ENCODE measurements at places on chromosomes 11 and 22.
A peak's percentile ranks its signal among the peaks of the same experiment; 100 is the strongest.

DNA sequence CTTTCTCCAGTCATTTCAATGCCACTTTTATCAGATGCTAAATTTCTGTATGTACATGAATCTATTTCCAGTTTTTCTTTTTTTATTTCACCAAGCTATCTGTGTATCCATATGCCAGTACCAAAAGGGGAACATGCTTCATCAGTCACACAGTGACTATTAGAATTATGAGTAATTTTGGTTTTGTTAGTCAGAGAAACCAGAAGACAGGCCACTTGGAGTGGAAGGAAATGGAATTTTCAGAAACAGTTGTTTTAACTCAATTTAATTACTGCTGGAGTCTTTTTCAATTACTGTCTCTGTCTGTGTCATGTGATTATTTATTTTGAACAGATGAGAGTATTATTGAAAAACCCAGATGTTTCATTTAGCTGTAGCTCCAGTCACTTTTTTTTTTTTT, 84.6 kb upstream of the ANO3 start:
- no peak for DNase-seq

GRCh38 chr11:15186146-15186545, 71.4 kb downstream of the INSC start:
- no peak for DNase-seq

DNA sequence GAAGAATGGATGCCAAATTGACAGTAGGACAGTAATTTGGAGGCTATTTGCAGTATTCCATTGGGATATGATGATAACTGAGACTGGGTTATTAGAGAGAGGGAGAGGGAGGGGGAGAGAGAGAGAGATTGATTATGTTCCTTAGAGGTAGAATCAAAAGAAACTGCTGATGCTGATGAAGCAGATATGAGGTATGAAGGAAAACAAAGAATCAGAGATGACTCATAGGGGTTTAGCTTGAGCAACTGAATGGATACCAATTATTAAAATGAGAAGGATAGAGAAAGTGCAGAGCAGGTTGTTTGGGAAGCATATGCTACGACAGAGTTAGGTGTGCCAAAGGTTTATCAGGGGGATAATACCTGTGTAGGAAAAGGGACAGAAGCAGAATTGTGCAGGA, 12.8 kb upstream of the NUCB2 start:
- DNase-seq = no peak

DNA sequence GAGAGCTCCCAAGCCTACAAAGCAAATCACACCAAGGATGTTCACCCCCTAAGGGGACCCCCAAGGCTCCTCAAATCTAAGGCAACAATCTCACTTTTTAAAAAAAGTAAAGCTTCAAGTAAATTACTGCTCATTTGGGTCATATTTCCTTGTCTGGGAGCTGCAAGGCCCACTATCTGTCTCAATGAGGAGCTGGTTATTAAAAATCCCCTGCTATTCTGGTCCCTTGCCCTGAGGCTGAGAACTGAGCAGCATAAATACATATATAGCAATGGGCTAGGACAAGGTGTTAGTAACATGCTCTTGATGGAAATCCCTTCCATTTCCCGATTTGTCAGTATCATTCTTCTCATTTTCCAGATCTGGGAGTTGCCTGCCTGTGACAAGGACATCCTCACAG, 119.2 kb downstream of the ETS1 start:
- DNase-seq = no peak

DNA sequence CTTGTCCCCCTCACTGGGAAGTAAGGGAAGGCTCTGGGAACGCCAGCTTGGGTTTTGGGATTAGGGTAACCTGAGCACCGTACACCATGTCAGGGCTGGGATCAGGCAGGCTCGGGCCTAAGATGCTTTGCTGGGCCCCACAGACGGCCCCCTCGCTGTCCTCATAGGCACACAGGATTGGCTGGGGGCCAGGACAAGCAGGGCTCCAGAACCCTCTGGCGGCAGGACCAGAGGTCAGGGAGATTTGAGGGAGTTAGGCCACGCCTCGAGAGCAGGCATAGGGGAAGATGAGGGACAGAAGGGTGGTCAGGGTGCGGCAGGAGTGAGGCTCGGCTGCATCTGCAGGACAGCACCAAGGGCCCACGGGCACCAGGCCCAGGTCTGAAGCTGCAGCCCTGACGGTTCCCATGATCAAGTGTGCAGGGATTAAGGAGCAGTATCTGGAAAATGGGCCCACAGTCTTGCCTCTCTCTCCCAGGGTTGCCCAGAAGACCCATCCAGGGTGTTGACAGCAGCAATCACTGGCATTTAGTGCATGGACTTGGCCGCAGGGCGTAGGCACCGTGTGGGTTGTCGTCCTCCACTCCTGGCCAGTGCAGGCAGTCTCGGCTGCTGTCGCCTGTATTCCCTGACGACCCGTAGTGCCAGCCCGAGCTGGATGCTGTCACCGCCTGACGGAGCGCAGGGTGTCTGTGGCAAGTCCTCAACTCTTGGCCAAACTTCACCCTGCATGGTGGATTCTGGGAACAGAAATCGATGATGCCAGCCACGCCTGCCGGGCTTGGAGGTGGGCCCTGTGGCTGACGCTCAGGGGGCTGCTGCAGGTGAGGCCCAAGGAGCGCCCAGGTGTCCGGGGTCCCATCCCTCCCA, 15.7 kb upstream of the GNB1L start:
- DNase-seq = no peak

GRCh38 chr11:5524756-5525155, 8.3 kb upstream of the UBQLNL start:
- DNase-seq = no peak

- no peak for DNase-seq
Measured at GRCh38 chr11:73226297-73227006, 8.4 kb downstream of the P2RY2 start.

DNA sequence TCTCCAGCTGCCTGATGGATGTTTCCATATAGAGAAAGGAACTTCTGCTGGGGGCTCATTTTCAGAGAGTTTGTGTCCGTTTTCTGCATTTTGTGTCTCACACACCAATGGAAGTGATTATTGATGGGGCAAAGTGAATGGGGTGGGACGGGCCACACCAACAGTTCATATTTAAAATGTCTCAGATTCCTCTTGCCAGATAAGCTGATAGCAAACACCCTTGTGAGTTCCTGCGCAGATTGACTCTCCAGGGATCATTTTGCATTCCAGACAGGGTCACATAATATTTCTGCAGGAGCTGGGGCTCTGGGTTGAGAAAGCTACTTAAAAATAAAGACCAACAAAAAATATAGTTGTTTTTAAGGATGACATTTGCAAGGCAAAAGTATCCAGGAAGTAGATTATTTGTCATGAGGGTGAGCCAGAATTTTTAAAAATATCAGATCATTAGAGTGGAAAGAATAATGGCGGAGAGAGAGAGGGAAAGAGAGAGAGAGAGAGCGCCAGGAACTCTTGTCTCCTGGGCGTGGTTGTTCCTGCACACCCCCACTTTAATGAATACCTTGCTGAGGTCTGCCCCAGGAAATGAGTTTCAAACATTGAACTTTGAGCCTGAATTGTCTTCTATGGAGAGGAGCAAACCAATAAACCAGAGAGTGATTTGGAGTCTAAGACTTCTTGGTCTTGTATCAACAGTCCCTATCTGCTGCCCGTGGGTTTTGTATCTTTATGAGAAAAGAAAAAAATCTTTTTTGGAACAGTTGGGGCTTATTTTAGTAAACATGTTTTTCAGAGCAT, 33.3 kb downstream of the MICAL2 start:
- DNase-seq = peak; percentile 16

GRCh38 chr11:19561011-19561410, 151.6 kb upstream of the NAV2 start:
- DNase-seq = no peak

DNA sequence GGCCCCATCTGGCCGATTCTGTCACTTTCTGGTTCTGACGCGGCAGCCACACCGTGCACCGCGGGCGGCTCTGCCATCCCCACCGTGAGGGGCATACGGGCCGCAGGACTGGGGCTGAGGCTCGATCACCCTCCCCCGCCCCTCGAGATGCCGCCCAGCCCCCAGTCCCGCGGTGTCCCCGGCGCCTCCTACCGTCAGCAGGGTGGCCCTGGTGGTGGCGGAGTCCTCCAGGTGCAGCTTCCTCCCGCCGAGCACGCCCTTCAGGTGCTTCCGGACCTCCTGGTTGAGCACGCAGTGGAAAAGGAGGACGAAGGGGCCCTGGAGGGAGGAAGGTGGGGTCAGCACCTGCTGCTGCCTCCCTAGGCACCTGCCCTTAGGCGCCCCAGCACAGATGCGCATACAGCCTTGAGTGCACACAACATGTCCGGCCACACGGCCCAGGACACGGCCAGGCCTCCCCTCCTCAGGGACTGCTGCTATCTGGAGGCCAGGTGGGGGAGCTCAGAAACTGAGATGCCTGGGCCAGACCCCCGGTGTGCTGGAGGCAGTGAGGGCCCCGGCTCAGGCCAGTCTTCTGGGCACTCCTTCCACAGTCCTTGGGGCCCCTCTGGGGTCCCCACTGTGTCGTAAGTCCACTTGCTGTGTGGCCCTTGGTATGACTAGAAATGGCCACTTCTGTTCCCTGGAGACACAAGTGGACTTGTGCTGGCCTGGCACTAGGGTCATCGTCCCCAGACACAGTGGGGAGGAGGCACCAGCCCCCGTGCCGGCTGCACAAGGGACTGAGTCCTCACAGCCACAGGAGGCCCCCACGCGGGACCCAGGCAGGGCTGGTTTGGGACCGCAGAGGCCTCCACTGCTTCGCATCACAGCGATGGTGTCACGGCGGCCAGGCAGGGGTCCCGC, 31.5 kb downstream of the TRMU start:
- DNase-seq = no peak

GRCh38 chr11:66478729-66479393, 1.4 kb upstream of the DPP3 start:
- DNase-seq = peak; percentile 39

DNA sequence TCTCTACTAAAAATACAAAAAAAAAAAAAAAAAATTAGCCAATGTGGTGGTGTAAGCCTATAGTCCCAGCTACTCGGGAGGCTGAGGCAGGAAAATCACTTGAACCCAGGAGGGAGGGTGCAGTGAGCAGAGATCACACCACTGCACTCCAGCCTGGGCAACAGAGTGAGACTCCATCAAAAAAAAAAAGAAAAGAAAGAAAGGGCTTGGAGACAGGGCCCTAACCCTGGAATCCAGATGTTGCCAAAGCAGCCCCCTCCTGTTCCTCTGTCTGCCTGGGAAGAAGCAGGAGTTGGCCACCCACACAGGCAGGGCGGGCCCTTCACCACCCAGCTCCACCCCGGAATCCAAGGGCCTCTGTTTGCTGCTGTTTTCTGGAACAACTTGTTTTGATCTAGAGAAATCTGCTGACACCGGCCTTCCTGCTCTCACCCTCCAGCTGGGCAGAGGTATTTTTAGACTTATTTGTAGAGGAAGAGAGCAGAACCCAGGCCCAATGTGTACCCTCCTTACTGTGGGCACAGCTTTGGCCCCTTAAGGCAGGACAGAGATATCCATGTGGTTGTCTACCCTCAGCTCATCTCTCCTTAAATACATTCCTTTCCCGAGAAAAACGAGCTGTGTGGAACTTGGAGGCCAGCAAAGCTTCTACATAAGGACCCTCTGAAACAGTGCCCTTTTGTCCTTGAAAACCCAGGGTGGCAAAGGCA, 2.7 kb upstream of the NEAT1 start:
- DNase-seq = peak; percentile 45

DNA sequence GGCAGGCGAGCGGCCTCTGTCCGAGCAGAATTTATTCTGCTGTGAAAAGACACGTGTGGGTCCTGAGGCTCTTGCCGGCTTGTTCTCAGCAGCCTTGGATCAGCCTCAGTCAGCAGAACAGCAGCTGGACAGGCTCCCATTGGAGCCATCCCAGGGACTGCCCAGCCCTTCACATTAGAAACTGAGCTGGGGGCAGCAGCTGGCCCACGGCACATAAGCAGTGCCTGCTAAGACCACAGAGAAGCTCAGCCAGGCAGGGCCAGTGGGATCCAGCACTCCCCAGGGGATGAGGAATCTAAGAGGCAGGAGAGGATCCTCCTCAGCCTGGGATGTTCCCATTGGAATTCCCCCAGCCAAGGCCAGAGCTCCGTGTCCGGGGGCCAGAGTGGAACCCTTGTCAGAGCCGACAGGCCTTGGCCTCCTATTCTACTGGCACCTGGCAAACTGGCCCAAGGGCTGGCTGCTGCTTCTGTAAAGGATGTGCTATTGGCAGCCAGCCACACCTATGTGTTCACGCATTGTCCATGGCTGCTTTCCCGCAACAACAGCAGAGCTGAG, 18.2 kb downstream of the RTN4R start:
- peak; percentile 58 for DNase-seq

GRCh38 chr11:75509020-75509720, 16.6 kb downstream of the GDPD5 start:
- no peak for DNase-seq

DNA sequence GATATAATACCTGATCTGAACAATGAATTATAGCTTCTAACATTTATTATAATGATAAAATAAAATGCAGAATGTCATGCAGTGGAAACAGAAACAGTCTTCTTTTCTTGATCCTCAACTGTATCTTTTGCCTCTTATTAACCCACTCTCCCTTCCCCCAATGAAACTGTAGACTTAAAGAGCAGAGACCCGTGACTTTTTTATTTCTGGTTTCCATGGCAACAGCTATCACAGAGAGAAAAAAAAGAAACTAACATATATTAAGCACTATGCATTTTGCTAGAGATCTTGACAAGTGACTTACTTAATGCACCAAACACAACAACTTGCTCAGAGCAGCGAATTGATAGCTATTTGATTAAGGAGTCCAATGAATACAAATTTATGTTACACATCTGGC, 69.3 kb downstream of the RAB38 start:
- DNase-seq = no peak

DNA sequence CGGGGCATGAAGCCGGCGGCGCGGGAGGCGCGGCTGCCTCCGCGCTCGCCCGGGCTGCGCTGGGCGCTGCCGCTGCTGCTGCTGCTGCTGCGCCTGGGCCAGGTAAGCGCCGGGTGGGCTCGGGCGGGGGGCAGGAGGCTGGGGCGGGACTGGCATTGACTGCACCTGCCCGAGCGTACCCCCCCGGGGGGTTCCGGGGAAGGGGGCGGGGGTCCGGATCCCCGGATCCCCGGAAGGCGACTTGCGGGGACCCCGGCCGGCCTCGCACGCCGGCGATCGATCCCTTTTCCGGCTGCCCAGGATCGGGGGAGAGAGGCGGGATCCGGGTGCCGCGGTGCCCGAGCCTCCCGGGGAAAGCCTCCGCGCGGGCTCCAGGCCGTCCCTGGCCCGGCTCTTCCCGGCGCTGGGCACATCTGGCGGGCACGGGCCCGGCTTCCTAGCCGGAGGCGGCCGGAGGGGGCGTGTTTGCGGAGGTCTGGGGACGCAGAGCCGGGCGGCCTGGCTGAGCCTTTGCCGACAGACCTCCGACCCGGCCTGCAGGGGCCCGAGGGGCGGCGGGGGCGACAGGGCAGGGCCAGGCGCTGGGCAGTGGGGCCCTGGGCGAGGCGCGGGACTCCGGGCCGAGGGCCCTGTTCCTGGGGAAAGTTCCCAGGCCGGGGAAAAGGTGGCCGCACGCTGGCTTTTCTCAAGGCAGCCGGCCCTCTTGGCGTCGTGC, 705 bp downstream of the PTPRJ start:
- DNase-seq = peak; percentile 57

DNA sequence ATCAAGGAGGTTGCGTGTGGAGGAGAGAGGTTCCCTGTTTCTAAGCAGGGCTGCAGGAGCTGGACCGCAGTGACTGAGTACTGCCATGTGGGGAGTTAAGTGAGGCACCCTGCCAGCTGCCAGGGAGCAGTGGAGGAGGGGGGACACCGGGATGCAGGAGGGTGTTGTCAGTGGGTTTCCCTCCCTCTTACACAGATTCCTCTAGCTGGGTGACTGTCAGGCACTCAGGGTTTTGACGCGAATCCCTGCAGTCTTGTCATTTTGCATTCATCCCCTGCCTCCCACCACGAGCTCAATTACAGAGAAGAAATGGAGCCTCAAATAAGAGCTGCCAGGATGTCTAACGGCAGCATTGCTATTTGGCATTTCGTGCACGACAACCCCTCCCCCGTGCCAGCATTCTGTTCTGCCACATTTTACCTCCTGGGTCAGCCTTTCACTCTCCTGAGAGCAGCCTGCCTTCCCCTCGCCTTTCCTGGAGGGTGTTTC, 119.8 kb upstream of the SORL1-AS1 start:
- no peak for DNase-seq

Measured in NCI-H2081 (cell line).